ENCODE measurements at places on chromosomes 16 and 17.

GRCh38 chr17:74088285-74088933, 115.1 kb upstream of the RPL38 start:
- DNase-seq: no peak

DNA sequence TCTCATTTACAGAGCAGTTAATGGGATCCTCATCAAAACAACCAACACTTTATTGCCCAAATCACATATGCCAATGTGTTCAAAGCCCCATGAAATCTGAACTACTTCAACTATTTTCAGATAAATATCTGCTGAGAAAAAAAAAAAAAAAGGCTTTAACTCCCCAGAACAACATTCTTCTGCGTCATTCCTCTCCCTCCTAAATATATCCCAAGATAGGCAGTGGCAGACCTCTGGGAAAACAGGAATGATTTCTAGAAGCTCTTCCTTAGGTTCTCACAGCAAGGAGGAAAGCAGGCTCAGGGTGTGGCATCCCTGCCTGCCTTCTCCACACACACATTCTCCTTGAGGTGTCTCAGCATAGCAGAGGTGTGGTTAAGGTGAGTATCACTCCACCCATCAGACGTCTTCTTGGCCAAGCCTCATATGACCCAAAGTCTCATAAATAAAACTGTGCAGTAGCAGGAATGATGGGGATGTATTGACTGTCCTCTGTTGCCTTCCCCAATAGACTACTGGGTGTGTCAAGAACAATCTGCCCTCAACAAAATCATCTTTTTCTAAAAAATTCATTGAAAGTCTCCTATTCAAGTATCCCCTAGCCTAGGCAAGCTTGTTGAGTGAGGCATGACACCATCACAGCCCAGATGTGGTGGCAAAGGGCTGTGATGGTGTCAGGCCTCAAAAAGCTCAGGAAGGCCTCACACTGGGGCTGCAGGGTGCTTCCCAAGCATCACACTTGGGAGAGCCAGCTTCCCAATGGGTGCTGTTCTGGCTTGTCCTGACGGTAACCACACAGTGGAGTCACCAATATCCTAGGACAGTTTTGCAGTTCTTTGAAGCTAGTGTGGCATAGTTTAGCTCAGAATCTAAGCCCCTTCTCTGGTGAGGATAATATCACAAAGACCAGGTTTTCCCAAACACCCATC, 135.4 kb upstream of the SOX9 start:
- DNase-seq: no peak

DNA sequence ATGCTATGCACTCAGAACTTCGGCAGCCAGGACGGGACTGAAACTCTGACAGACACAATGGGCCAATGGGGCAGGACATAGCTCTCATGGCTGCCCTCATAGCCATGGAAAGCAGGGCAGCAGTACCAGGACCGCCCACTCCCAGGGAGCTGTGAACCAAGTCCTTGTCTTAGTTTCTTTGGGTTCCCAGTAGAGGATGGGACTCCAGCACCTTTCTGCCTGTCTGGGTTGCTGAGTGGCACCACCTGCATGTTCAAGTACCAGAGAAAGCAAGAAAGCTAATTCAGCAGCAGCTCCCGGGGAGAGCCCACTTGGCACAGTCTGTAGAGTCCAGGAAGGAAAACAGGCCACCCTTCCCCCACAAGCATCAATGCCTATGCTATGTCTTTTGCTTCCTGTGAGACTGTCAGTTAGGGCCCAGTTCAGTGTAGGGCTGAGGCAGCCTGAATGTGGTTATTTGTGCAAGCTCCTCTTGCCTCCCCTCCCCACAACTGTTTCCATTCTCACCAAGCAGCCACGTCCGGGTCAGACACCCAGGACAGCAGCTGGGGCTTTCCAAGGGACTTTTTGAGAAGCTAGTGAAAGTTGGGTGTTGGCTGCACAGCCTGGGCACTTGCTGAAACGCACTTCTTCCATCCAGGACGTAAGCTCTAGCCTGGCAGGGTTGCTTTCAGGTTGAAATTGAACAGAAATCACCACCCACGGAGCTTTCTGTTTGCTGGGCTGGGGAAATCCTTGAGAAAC, 7.8 kb downstream of the SUPT4H1 start:
- DNase-seq: no peak

DNA sequence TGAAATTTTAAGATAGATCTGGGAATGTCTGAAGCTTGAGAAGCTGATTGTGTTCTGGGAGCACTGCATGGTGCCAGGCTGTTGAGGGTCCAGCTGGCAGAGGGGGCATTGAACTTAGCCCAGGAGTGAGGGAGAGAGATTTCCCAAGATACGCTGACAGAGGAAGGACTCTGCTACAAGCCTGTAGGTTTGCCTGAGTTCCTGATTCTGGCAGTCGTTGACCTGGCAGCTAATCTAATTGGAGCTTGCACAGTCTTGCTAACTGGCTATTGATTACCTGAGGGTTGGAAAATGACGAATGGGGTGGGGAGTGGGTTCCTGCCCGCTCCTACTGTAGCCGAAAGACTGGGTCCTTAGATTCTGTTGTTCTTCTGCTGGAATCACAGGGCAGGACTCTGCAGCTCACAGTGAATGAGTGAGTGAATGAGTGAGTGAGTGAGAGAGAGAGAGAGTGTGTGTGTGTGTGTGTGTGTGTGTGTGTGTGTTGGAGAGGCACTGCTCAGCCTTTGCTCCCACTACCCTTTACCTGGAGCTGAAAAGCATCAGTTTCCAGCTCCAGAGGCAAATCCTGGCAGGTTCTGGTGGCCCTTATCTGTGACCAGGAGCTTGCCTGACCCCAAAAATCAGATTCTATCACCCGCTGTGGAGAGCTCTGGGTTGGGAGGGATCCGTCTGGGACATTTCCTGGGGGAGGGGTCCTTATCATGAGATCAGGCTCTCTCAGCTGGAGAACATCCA, 16.7 kb downstream of the CTRL start:
- DNase-seq: no peak

GRCh38 chr17:8753136-8753975, 5.0 kb downstream of the SPDYE4 start:
- no peak for DNase-seq

GRCh38 chr17:77237232-77238008, 96.7 kb downstream of the SEC14L1 start:
- DNase-seq: no peak

- no peak for DNase-seq
These were observed 119.5 kb downstream of the CDYL2 start for GRCh38 chr16:80684906-80685305.

DNA sequence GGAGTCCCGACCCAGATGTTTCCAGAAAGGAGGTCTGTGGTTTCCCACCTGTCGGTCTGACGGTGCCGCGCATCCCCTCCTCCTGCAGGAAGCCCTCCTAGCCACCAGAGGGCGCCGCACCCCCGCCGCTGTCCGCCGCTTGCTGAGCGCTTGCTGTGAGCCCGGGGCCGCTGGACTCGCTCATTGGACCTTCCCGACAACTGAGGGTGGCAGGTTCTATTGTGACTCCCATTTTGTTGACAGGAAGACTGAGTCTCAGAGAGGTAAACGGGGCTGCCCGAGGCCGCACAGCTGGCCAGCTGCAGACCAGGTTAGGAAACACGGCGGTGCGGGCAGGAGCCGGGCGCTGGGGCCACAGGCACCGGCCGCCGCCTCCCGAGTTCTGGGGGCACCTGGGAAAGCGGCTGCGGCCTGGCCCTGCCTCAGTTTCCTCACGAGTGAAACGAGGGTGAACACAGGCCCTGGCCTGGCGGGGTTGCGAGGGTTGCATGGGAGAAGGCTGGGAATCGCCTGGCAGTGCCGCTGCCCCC, 191.1 kb upstream of the CIBAR2 start:
- DNase-seq: peak; percentile 59

- DNase-seq: no peak
These were observed 5.2 kb upstream of the RNF135 start for GRCh38 chr17:30965686-30966085.

DNA sequence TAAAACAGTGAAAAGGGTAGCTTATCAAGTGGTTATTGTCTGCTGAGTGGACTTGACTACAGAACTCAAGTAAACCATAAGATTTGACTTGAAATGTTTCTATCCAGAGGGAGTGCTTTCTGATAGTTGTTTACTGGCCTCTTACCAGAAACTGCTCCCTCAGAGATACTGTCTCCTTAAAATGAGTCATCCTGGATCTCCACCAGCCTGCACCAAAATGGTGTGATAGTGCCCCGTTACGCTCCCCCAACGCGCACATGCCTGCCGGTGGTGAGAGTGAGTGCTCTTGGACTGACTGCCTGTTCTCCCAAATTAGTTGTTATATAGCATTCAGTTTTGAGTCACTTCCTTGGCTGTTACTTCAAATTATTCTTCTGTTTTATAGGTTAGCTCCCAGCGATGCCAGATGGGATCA, 22.9 kb downstream of the PRCD start:
- DNase-seq: no peak

DNA sequence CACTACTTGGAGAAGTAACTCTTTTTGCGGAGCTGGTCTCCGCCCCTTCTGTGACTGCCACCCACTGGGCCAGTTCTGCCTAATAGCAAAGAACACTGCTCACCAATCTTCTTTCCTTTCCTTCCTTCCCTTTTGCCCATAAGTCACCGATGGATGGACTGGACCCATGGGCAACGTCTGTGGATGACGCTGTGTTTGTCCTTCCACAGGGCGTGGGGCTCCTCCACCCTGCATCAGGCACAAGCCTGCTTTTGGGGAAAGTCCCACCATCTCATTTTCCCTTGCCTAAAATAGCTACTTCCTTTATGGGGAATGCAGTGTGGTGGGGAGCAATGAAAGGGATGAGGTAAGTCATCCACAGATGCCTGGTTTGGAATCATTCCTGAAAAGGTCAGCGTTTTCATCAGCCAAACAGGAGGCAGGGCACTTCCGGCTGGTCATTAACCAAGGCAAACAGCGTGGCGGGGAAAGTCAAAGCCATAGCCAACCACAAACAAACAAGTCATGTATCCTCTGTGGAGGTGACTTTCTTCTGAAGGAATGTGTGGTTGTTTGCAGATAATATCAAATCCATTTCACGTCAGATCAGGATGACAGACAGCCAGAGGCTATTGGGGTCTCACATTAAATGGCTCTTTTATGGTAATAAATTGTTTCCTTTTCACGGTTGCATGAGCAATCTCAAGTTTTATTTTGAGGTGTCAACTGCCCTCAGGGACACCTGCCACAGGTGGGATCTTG, 30.7 kb upstream of the MED9 start:
- DNase-seq: no peak

DNA sequence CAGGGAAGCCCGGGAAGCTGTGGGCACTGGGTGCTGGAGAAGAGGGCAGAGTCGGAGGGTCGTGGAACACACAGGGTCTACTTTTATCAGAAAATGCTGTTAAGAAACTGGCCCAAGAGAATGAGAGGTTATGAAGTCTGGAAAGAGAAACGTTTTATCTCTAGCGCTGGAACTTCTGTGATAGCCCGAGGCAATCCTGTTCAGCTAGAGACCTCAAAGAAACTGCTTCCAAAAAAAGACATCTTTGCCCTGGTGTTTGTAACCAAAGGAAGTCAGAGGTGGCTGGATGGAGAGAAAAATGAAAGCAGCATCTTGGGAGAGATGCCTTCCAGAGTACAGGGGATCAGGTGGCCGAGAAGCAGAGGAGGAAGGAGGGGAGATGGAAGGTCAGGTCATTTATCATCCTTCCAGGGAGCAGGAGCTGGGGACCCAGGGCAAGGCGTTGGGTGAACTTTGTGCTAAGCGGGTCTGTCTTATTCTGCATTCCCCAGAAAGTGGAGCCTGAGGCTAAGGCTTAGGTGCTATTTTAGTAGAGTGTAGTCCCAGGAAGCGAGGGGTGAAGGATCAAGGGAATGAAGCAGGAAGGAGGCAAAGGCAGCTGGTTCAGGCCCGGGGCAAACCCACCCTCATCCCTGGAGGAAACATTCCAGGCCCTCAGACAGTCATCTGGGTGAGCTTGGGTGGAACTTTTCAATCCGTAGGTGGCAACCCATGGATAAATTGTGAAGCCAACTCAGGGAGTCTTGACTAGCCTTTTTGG, 66.5 kb downstream of the MGAT5B start:
- DNase-seq: no peak

DNA sequence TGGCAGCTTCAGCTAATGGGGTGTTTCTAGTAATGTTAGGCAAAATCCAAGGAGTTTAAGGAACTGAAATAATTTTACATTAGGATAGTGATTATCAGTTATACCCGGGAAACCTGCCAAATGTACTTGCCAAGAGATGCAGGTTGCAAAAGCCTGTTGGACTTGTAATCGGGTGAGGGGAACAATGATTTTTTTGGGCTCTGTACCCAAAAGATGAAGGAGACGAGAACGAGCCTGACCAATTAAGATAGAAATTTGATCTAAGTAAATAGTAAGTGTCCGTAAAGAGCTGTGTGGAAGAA, 56.3 kb upstream of the ARL4D start:
- no peak for DNase-seq

DNA sequence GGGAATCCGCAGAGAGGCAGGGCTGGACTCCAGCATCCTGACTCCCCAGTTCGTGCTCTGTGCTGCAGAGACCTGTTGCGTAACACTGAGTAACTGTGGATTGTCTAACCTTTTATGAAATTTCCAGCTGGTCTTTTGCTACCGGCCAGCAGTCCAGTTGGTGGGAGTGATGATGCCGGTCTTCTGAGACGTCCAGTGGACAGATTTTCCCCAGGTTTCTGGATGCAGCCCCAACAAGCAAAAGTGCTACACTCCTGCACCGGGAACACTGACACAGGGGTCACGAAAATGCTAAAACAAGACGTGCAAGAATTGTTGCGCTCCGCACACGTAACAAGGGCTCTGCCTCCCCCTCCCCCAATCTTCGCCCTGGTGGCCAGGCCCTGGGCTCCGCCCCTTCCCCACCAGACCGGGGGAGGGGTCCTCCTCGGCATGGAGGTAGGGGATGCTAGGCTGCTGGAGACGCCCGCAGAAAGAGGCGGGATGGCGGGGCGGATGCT, 701 bp upstream of the MRC2 start:
- DNase-seq: no peak

- no peak for DNase-seq
These were observed 23.8 kb upstream of the DOC2B start for GRCh38 chr17:205148-205669.

GRCh38 chr16:30351001-30351441, 4.1 kb downstream of the CD2BP2 start:
- DNase-seq: no peak

DNA sequence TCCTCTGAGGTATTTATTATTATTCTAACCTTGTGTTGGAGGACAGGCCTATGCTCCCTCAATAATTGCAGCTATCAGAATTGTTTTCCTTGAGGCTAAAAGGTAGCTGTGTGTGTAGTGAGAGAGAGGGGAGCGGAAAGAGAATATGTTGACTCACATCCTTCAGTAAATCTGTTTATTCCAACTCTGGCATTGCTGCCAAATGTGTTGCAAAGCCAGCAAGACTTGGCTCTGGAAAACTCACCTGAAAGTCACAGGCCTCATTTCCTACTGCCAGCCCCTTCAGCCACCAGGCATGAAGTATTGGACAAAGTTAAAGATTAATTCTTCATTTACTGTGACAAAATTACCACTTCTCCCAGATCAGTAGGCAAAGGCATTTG, 9.6 kb downstream of the CA10 start:
- DNase-seq: no peak
